Stimulated activated CD4-positive, alpha-beta T cell treated with anti-CD3 and anti-CD28 coated beads, Interleukin-2, amount 100 ng/mL, for 24 hours (primary cell): ENCODE measurements at places on chromosomes 6 and 20.

DNA sequence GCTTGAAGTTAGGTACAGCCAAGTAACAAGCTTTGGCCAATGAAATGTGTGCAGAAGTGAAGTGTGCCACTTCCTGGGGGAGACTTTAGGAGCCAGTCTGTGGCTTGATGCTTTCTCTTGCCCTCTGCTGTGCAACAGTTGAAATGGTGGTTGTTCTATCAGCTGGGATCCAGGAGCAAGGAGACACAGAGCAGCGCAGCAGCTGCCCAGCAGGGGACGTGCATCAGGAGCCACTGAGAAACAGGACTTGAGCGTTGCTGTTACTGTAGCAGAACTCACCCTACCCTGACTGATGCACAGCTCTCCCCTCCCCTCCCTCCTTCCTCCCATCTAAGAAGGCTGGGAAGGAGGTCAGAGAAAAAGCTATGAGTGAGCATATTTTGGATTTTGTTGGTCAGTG is 18.9 kb upstream of the CCN5 start:
- no peak for DNase-seq

DNA sequence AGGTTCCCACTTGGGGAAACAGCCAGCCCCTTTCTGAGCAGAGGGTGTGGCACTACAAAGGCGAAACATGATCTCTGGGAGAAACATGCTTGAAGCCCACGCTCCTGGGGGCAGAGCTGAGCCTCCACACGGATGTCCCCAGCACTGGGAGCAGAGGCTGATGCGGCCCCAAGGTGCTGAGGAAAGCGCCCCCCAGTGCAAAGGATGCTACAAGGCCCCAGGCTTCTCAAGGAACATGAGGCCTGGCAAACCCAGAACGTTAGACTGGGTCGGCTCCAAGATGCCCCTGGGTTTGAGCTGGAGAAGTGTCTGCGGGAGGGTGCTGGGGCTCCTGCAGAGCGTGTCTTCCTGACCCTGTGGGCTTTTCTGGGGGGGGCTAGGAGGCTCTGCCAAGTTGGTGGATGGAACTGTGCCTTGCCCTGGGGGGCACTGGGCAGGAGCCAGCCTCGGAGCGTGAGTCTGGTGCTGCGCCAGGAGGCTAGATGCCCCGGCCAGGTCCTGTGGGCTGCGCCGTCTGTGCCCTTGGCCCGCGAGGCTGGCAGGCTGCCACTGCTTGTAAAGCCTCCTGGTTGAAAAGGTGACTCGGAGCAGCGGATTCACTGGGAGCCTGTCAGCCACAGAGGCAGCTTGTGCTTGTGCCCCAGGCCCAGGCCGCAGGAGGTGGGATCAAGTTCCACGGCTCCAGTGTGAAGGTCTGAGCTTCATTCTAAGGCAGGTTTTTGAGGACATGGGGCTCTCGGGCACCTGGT is 8.1 kb downstream of the SYNJ2 start:
- no peak for DNase-seq

DNA sequence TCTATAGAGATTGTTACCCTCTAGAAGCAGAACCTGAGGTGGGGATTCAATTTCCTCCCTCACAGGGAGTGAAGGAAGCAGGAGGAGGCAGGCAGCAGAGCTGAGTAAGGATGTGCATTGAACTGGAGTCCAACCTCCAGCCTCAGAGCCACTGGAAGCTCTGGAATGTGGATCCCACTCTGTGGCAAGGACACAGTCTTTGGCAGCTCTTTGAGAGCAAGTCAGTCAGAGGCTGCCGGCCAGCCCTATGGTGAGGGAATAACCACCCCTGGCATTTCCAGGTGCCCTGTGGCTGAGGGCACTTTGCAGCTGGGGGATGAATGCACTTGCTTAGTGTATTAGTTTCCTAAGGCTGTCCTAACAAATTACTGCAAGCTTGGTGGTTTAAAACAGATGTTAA is 37.2 kb downstream of the EBF4 start:
- DNase-seq: no peak

GRCh38 chr6:15905488-15906419 is 223.1 kb upstream of the MYLIP start:
- no peak for DNase-seq

- no peak for DNase-seq
These were observed 87.1 kb downstream of the CEBPB start for GRCh38 chr20:50277460-50278376.

GRCh38 chr20:57707849-57708693 is 1.7 kb downstream of the PMEPA1 start:
- no peak for DNase-seq

DNA sequence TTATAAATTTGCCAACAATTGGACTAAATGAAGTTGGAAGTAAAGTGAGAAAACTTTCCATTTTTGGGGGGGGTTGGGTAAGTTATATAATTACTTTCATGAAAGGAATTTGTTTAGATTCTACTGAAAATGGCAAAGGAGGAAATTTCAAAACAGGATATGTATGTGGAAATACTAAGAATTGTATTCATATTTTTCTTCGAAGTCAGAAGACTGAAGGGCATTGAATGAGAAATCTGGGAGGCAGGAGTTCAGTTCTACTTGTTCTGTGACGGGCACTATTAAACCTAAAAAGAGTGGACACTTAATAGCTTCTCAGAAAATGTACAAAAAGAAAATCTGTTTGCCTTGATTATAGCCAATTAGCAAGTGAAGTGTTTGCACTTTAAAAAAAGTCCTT is 114.7 kb downstream of the PRIM2 start:
- no peak for DNase-seq

- no peak for DNase-seq
These were observed 87.4 kb downstream of the TMEM200A start for GRCh38 chr6:130453230-130453629.

GRCh38 chr6:48087448-48087847 is 23.5 kb downstream of the PTCHD4 start:
- no peak for DNase-seq

- no peak for DNase-seq
These were observed 101.5 kb downstream of the CD2AP start for GRCh38 chr6:47579040-47579439.

GRCh38 chr6:32991972-32992371 is 17.4 kb downstream of the HLA-DOA start:
- DNase-seq: no peak

- peak; percentile 66 for DNase-seq
These were observed at the start of gene PLEKHG1 for GRCh38 chr6:150599199-150600009. Gene PLEKHG1 (plus strand): TSS chr6:150599885. CDS start chr6:150733682, 133,797 bp downstream.

DNA sequence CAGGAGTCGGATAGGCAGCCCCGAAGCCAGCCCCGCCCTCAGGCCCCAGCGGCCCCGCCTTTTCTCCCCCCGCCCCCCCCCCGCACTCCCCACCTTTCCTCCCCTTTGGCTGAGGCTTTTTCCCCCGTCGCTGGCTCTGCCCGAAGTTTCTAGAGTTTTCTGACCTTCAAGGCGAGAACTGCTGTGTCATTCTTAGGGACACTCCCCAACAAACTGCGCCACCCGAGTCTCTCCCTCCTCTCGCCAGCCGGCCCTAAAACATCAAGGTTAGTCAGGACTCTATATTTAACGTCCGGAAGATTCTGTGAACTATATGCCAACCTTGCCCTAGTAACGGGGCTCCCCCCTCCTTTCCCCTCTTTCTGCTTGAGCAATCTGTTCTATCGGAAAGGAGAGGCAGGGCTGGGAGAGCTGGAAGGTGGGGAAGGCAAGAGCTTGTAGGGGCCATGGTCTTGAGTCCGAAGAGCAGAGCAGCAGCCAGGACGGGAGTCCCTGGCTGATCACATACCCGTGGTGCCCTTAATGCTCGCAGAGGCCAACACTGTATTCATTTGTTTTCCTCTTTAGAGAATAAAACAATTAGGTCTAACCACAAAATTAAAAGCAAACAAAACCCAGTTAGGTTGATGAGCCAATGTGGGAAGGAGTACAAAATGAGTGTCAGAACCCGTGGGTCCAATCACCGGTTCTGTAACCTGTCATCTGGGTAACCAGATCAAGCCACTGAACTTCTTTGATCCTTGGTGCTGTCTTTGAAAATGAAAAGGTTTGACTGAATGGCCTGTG is 5.3 kb upstream of the HSPA1B start:
- DNase-seq: peak; percentile 70

DNA sequence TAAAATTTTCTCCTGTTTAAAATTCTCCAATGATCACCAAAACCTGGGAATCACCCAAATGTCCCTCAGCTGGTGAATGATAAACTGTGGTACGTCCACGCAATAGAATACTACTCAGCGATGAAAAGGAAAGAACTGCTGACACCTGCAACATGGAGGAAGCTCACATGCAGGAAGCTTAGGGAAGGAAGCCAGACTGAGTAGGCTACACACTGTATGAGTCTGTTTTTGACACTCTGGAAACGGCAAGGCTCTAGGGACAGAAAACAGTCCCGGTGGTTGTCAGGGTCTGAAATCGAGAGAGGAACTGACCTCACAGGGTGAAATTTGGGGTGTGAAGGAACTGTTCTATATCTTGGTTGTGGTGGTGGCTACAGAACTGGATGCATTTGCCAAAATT is 25.2 kb upstream of the TLDC2 start:
- no peak for DNase-seq

GRCh38 chr6:167898673-167899311 is 72.1 kb downstream of the AFDN start:
- DNase-seq: no peak

DNA sequence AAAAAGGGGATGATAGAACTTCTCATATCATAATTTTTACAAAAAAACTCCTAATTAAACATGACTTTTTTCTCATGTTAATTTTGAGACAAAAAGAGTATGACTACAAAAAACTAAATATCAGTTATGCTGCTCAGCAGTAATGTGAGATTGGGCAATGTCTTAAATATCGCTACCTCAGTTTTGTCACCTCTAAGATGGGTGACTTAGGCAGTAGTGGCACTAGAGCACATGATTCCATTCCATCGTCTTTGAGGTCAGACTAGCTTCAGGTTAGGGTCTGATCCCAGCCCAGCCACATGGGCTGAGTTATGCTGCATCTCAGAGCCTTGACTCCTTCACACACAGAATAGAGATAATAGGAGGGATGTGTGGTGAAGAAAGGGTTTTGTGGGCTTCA is 11.0 kb downstream of the DCBLD1 start:
- DNase-seq: no peak

DNA sequence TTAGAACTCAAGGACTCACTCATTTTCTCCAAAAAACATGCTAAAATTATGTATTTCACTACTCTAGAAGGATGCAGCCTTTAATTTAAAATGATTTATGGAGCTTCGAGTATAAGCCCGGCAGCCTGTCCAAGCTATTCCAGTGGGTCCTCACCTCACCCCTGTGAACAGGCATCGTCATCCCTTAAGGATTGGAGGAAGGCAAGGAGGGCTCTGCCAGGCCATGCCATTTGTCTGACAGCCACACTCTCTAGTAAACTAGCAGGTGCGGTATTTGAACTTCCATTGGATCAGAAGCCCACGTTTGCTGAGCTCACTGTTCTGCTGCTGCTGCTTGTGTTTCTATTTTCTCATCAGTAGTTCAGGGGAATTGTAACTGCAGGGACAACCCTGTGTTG is 39.8 kb upstream of the NAA20 start:
- DNase-seq: no peak

DNA sequence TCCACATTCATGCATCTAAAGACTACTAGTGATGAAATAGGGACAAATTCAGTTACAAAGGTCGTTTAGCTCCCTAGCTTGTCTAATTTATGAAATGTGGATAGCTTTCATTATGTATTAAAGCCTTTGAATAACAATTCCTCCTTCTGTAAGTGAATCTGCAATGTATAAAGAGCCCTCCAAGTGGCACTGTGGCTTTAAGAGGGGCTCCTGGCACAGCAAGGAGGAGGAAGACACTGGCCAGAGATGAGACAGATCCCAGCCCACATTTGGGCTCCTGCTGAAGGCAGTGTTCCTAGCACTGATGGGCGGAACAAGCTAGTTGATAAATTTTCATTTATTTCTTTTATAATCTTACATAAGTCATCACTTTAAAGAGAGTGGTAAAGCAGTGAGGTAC is 17.6 kb upstream of the FUCA2 start:
- no peak for DNase-seq

- peak; percentile 1 for DNase-seq
These were observed 207.3 kb downstream of the GMDS start for GRCh38 chr6:2038092-2038491.

GRCh38 chr6:137914530-137915193 is 47.6 kb downstream of the TNFAIP3 start:
- DNase-seq: no peak

- DNase-seq: no peak
These were observed 40.5 kb downstream of the RNGTT start for GRCh38 chr6:88922775-88923548.

DNA sequence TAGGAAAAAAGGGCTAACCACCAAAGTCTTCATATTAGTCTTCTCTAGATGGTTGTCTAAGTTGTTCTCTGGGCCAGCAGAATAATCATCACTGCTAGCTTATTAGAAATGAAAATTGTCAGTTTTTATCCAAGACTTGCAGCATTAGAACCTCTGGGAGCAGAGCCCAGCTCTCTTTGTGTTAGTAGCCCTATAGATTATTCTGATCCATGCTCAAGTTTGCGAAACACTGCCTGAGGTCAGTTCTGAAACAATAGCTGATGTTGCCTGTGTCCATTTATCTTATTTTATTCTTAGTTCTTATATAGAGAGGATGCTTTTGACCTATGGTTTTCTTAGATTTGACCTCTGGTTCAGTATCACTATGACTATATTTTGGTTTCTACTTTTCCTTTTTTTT is 66.9 kb downstream of the BCKDHB start:
- no peak for DNase-seq

DNA sequence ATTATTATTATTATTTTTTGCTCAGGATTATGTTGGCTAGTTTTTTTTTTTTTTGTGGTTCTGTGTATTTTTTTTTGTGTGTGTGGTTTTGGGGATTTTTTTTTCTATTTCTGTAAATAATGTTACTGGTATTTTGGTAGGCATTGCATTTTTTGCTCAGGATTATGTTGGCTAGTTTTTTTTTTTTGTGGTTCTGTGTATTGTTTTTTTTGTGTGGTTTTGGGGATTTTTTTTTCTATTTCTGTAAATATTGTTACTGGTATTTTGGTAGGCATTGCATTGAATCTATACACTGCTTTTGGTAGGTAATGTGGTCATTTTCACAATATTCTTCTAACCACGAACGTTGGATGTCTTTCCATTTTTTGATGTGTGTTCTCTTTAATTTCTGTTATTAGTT is 17.4 kb downstream of the PHF3 start:
- no peak for DNase-seq

DNA sequence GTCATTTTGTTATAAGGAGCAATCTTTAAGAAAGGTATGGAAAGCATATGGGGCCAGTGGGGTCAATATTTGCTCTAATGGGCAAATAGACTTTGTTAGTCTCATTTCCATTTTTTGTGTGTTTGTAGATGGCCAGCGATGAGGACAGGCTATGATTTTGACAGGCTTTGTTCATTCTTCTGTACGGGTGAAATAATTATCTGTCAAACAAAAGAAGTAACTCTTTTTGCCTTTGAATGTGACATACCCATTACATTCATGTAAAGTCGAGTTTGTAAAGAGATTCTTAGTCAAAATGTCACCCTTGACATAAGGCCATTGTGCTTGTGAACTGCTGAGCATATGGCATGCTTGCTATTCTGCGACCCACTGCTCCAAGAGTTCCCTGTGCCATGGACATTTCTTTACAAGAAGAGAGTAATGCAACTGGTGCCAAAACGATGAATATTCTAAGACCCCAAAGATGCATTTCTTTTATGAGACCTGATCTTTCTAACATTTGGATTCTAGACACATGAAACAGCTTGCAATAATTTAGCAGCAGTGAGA is 38.2 kb upstream of the JAG1 start:
- no peak for DNase-seq

- no peak for DNase-seq
These were observed 4.4 kb upstream of the RUNX2 start for GRCh38 chr6:45323656-45324224.

- no peak for DNase-seq
These were observed 65.8 kb upstream of the SLC22A1 start for GRCh38 chr6:160055813-160056212.

- DNase-seq: no peak
These were observed 2.3 kb downstream of the HLA-DQB2 start for GRCh38 chr6:32761072-32761471.
